ENCODE measurements at places on chromosomes 16 and 17. TPM values are rescaled to one million over a fixed set of nuclear protein-coding genes. Genes with fewer than 3 reads are reported as not detected.
A peak's percentile ranks its signal among the peaks of the same experiment; 100 is the strongest.

GRCh38 chr16:81996664-81997509, 14.4 kb downstream of the SDR42E1 start:
- no peak overlapping the region for H3K27ac ChIP-seq
- H3K27me3 ChIP-seq = no peaks in the 10 kb centered on the region
- peaks cover 15% of the 10 kb centered on the region for H3K36me3 ChIP-seq
- DNase-seq = no peak
- no peak overlapping the region for H3K4me3 ChIP-seq

- H3K27me3 ChIP-seq = no peaks in the 10 kb centered on the region
- DNase-seq = no peak
- no peak overlapping the region for H3K27ac ChIP-seq
- H3K4me3 ChIP-seq = no peak overlapping the region
- H3K36me3 ChIP-seq = no peaks in the 10 kb centered on the region
Measured at GRCh38 chr17:39364236-39365025, 37.0 kb downstream of the FBXL20 start.

DNA sequence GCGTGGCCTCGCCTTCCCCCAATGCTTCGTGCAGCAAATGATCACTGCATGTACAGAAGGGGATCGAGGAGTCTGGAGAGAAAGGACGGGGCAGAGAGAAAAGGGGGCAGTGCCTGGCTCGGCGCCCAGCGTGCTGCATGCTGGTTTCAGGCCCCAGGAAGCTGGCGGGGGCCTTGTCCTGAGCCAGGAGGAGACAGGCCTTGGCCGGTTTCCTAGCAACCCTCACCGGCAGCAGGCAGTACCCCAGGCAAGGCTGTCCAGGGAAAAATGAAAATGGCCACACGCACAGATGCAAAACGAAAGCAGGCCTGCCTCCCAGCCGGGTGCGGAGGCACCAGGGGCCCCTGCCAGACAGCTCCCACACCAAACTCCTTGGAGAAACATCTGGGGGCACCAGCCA, 126.3 kb downstream of the ZFHX3 start:
- no peaks in the 10 kb centered on the region for H3K36me3 ChIP-seq
- peak overlapping the region; percentile 65 for H3K4me3 ChIP-seq
- no peaks in the 10 kb centered on the region for H3K27me3 ChIP-seq
- peaks cover 21% of the 10 kb centered on the region for H3K4me1 ChIP-seq
- peak; percentile 57 for DNase-seq

DNA sequence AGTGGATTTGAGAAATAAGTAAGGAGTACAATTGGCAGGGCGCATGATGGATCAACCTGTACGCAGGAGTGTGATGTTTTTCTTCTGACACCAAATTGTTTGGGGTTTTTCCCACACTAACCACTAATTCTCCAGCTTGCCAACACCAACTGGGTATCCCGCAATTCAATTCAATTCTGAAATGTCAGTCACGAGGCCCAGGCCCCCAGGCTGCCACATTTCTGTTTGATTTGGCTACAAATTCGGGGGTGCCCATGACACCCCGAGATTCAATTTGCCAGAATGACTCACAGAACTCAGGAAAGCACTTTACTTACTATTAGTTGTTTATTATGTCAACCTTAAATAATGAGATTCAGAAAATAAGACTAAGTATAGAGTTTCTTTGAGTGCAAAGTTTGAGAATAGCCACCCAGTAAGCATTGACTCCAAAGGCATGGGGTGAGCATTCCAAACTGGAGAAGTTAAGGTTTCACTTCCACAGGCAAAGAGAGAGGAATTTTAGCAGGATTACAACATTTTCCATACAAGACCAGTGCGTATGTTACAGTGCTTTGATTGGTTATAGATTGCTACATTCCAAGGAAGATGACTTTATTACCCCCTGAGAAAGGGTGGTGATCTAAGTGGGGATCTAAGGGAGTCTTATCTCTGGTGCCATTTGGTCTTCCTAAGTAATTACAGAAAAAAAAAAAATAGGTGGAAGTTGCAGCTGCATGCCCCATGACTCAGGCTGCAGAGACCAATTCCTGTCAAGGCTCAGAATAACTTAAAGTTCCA, 11.5 kb downstream of the SLC46A1 start:
- H3K4me3 ChIP-seq = no peak overlapping the region
- no peak overlapping the region for H3K27ac ChIP-seq
- H3K36me3 ChIP-seq = peaks cover 31% of the 10 kb centered on the region
- H3K4me1 ChIP-seq = peaks cover 3% of the 10 kb centered on the region
- no peaks in the 10 kb centered on the region for H3K27me3 ChIP-seq

GRCh38 chr17:78648293-78648692, 71.1 kb upstream of the DNAH17 start:
- no peak overlapping the region for H3K4me3 ChIP-seq
- H3K27me3 ChIP-seq = peaks cover 2% of the 10 kb centered on the region
- H3K36me3 ChIP-seq = peaks cover 20% of the 10 kb centered on the region
- H3K27ac ChIP-seq = no peak overlapping the region
- H3K4me1 ChIP-seq = peaks cover 15% of the 10 kb centered on the region
- DNase-seq = no peak

DNA sequence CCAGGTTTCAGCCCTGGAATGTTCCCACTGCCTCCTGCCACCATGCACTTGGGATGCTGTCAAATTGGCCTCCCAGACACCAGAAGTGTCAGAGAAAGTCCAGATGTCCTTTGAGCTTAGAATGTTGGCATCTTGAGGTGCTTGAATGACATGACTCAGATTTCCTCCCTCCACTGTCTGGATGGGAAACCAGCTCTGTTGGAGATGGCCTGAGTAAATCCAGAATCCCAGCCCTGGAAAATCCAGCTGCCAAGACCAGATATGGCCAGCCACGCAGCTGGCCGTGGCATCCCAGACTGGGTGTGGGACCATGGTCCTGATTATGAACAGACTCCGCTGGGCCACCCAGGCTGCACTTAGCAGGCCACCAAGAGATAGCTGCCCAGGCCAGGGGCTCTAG, 57.0 kb upstream of the CLEC3A start:
- H3K27me3 ChIP-seq = peaks cover 10% of the 10 kb centered on the region
- no peak overlapping the region for H3K4me3 ChIP-seq
- DNase-seq = no peak
- no peak overlapping the region for H3K27ac ChIP-seq

- no peaks in the 10 kb centered on the region for H3K27me3 ChIP-seq
- no peak for DNase-seq
- H3K36me3 ChIP-seq = peaks cover 30% of the 10 kb centered on the region
- peaks cover 10% of the 10 kb centered on the region for H3K4me1 ChIP-seq
- no peak overlapping the region for H3K27ac ChIP-seq
Measured at GRCh38 chr17:4301066-4301465, 37.3 kb upstream of the ANKFY1 start.

GRCh38 chr16:89805136-89805905, 11.1 kb downstream of the FANCA start:
- peaks cover 48% of the 10 kb centered on the region for H3K36me3 ChIP-seq
- no peak overlapping the region for H3K4me3 ChIP-seq

DNA sequence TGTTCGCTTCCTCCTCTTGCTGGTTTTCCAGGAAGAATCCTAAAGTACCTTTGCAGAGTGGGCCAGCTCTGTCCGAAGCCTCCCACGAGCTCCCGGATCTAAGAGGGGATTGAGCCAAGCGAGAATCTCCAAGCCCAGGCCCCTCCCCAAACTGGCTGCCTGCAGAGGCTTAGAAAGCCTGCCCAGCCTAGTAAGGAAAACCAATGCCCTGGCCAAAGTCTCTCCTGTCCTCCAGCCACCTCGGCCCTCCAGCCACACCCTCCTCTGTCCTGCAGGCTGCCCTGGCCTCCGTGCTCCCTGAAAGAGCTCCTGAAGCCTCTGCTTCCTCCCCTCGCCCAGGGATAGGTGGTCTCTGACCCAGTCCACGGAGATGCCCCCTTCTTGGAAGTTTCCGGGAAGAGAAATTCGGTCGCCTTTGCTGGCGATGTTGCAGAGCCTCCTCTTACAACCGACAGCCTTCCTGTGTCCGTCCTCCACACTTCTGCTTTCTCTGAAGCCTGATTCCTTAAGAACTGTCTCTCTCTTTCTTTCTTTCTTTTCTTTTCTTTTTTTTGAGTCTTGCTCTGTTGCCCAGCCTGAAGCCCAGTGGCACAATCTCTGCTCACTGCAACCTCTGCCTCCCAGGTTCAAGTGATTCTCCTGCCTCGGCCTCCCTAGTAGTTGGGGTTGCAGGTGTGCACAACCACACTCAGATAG, 54.9 kb upstream of the TOB1 start:
- H3K4me1 ChIP-seq = peaks cover 29% of the 10 kb centered on the region
- peak overlapping the region; percentile 6 for H3K27ac ChIP-seq
- no peak for DNase-seq
- peaks cover 6% of the 10 kb centered on the region for H3K27me3 ChIP-seq

DNA sequence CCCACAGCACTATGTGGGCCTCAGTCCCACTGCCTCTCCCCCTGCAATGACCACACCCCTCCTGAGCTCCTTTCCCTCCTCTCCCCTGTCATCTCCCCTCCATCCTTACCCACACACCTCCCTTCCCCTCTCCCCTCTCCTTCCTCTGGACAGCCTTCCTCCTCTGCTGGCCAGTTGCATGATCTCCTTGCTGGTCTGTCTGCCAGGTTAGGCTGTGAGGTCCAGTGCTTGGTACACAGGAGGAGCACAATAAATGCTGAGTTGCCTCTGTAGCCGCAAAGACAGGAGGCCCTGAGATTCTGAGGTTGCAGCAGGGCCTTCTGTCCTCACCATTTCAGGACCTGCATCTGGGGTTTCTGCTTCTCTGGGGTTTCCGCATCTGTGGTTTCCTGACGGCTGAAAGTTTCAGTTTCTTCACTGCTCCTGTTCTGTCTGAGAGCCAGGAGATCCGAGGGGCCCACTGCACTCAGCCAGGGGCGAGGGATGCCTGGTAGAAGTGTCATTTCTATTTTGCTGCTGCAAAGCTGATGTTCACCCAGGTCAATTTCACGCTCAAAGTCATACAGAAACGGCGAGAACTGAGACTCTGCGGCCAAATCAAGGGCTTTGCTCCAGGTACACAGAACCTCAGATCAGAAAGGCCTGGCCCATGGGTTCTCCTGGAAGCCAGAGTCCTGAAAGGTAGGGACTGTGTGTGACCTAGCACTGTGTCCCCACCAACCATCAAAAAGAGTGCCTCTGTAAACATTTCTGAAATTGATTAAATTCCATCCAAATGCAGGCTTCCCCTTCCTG, 4.6 kb upstream of the SLC12A3 start:
- peaks cover 45% of the 10 kb centered on the region for H3K4me1 ChIP-seq
- H3K36me3 ChIP-seq = peaks cover 1% of the 10 kb centered on the region
- peak overlapping the region; percentile 92 for H3K27ac ChIP-seq
- H3K4me3 ChIP-seq = peak overlapping the region; percentile 77

- no peak for DNase-seq
- no peak overlapping the region for H3K4me3 ChIP-seq
- H3K27ac ChIP-seq = no peak overlapping the region
Measured at GRCh38 chr17:82383411-82383810, 11.8 kb downstream of the UTS2R start.

GRCh38 chr16:79422064-79422463, 178.5 kb downstream of the MAF start:
- no peak overlapping the region for H3K4me3 ChIP-seq
- H3K4me1 ChIP-seq = peaks cover 3% of the 10 kb centered on the region
- H3K27me3 ChIP-seq = peaks cover 4% of the 10 kb centered on the region

DNA sequence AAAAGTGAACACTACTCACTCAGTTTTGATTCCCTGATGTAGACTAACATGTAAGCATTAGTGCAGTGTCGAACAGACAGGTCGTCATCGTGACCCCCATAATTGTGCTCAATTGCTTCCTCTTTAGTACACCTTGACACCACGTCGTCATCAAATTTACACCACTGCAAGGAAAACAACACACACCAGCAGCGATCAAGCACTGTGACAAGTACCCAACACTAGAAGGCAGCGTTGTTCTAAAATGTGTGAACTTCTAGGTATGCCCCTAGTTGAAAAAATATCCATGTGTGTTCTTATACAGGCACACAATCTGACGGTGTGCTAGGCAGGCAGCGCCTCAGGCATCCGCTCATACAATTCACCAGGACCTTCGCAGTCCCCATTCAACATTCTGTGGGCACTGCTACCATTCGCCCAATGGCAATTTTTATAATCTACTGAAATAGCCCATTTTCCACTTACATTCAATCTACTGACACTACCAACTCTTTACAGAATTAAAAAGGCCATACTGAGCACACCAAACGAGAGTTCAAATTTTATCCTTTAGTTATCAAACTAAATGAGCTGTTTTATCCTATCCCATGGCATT, 23.1 kb downstream of the LITAFD start:
- H3K4me1 ChIP-seq = peaks cover 9% of the 10 kb centered on the region
- peaks cover 70% of the 10 kb centered on the region for H3K36me3 ChIP-seq
- no peak overlapping the region for H3K27ac ChIP-seq
- H3K27me3 ChIP-seq = no peaks in the 10 kb centered on the region
- peak; percentile 75 for DNase-seq

- H3K27ac ChIP-seq = no peak overlapping the region
- DNase-seq = no peak
- H3K27me3 ChIP-seq = no peaks in the 10 kb centered on the region
Measured at GRCh38 chr16:65509172-65509571, 387.3 kb upstream of the CDH11 start.

GRCh38 chr17:74430385-74430705, 1.5 kb upstream of the GPRC5C start:
- peaks cover 62% of the 10 kb centered on the region for H3K27me3 ChIP-seq
- peaks cover 11% of the 10 kb centered on the region for H3K4me1 ChIP-seq
- no peaks in the 10 kb centered on the region for H3K36me3 ChIP-seq
- H3K4me3 ChIP-seq = peak overlapping the region; percentile 54
- DNase-seq = no peak

GRCh38 chr17:45200701-45201100, 21.0 kb upstream of the FMNL1 start:
- H3K27ac ChIP-seq = no peak overlapping the region
- H3K4me1 ChIP-seq = peaks cover 3% of the 10 kb centered on the region
- H3K27me3 ChIP-seq = no peaks in the 10 kb centered on the region
- no peak for DNase-seq
- no peak overlapping the region for H3K4me3 ChIP-seq

DNA sequence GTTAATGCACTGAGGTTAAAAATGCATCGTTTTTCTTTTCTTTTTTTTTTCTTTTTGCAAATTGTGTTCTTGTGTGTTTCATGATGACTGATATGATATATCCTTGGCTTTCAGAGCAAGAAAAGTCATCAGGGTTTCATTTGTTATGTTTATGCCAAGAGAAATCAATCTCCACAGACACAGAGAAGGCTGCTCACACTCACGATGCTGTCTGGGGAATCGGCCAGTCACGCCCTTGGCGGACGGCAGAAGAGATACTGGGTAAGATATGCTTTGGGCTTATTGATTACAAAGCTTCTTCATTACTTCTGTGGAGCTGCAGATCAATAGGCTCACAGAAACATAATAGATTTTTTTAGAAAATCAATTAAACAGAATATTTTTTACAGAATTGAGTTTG, 42.2 kb upstream of the TNRC6C start:
- peaks cover 7% of the 10 kb centered on the region for H3K4me1 ChIP-seq
- DNase-seq = no peak
- no peak overlapping the region for H3K4me3 ChIP-seq
- H3K36me3 ChIP-seq = no peaks in the 10 kb centered on the region

- no peaks in the 10 kb centered on the region for H3K36me3 ChIP-seq
- H3K27me3 ChIP-seq = peaks cover 83% of the 10 kb centered on the region
- peak overlapping the region; percentile 59 for H3K4me3 ChIP-seq
- H3K27ac ChIP-seq = no peak overlapping the region
Measured at GRCh38 chr17:55266051-55266957, 1.5 kb downstream of the HLF start.

- no peak for DNase-seq
- H3K27ac ChIP-seq = no peak overlapping the region
- H3K27me3 ChIP-seq = no peaks in the 10 kb centered on the region
- H3K4me3 ChIP-seq = no peak overlapping the region
Measured at GRCh38 chr17:43105146-43105545, 20.0 kb downstream of the BRCA1 start.

Gene ODAD4
- total RNA-seq = 0.76 TPM

Gene TSNAXIP1
- 0.65 TPM for total RNA-seq

Gene ZG16B
- 9.3 TPM for total RNA-seq

Gene FAM222B
- total RNA-seq = 24.0 TPM

Gene CMTM4
- 3.5 TPM for total RNA-seq

Gene SULT1A2
- total RNA-seq = 0.23 TPM

Gene SLC39A11
- total RNA-seq = 26.1 TPM

Gene C16orf74
- total RNA-seq = 0.19 TPM

Gene SALL1
- not detected for total RNA-seq

Gene SLC2A4
- 0.17 TPM for total RNA-seq

All from activated CD4-positive, alpha-beta T cell treated with anti-CD3 and anti-CD28 coated beads, Interleukin-2, amount 10 ng/mL, durations not matched to agents 24 days and 14 days (primary cell).